ENCODE measurements at places on chromosomes 1 and 21. TPM values are rescaled to one million over a fixed set of nuclear protein-coding genes. Genes with fewer than 3 reads are reported as not detected.

Gene MAP3K21
- 28.3 TPM for polyA plus RNA-seq

Gene ARMH1
- polyA plus RNA-seq: 5.6 TPM

Gene PNRC2
- polyA plus RNA-seq: 261 TPM

Gene HSPA6
- polyA plus RNA-seq: 0.46 TPM

Gene CACNA1S
- 0.37 TPM for polyA plus RNA-seq
